Occipital lobe (tissue), 3 donors: ENCODE measurements at places on chromosomes 5 and 9. TPM values are rescaled to one million over a fixed set of nuclear protein-coding genes. Genes with fewer than 3 reads are reported as not detected.

CTXN3 gene
- total RNA-seq, result 1.1 TPM

DNAH5 gene
- 5.5 TPM for total RNA-seq

ARHGEF39 gene
- total RNA-seq, result 0.94 TPM

TLE4 gene
- 70.5 TPM for total RNA-seq

SVEP1 gene
- 5.3 TPM for total RNA-seq

TRPM3 gene
- 20.6 TPM for total RNA-seq

SHOC1 gene
- 0.16 TPM for total RNA-seq

SLC36A2 gene
- total RNA-seq, result not detected

DOCK8 gene
- total RNA-seq, result 3.6 TPM

ROPN1L gene
- 1.9 TPM for total RNA-seq

MYOZ3 gene
- total RNA-seq, result 1.7 TPM

SPARC gene
- 90.8 TPM for total RNA-seq

SLC6A19 gene
- total RNA-seq, result not detected

MED7 gene
- 36.3 TPM for total RNA-seq

MARCHF6 gene
- total RNA-seq, result 245 TPM

ATP10B gene
- 4.7 TPM for total RNA-seq

NRARP gene
- total RNA-seq, result 3.6 TPM

CDKN2A gene
- total RNA-seq, result not detected

DMGDH gene
- 1.2 TPM for total RNA-seq

EXOSC3 gene
- total RNA-seq, result 74.9 TPM

SLC28A3 gene
- not detected for total RNA-seq

FBLL1 gene
- 54.9 TPM for total RNA-seq

SPINK4 gene
- not detected for total RNA-seq

ST8SIA4 gene
- total RNA-seq, result 47.6 TPM

BARHL1 gene
- not detected for total RNA-seq

CDKN2B-AS1 gene
- total RNA-seq, result 0.62 TPM

PCDHB9 gene
- 6.1 TPM for total RNA-seq
